ENCODE measurements at places on chromosomes 13 and 19. TPM values are rescaled to one million over a fixed set of nuclear protein-coding genes. Genes with fewer than 3 reads are reported as not detected.

Gene SIGLEC9
- total RNA-seq = 0.09 TPM

Gene TNFSF9
- total RNA-seq = 1.7 TPM

Gene NAPSA
- not detected for total RNA-seq

Gene OLFM2
- 0.82 TPM for total RNA-seq

Gene PRX
- total RNA-seq = 10.2 TPM

Gene GPR12
- 0.41 TPM for total RNA-seq

Gene S1PR5
- total RNA-seq = 0.27 TPM

Gene SLC1A5
- total RNA-seq = 158 TPM

- no peak for DNase-seq
These were observed 8.7 kb downstream of the PIK3R2 start for GRCh38 chr19:18161636-18162002.

DNA sequence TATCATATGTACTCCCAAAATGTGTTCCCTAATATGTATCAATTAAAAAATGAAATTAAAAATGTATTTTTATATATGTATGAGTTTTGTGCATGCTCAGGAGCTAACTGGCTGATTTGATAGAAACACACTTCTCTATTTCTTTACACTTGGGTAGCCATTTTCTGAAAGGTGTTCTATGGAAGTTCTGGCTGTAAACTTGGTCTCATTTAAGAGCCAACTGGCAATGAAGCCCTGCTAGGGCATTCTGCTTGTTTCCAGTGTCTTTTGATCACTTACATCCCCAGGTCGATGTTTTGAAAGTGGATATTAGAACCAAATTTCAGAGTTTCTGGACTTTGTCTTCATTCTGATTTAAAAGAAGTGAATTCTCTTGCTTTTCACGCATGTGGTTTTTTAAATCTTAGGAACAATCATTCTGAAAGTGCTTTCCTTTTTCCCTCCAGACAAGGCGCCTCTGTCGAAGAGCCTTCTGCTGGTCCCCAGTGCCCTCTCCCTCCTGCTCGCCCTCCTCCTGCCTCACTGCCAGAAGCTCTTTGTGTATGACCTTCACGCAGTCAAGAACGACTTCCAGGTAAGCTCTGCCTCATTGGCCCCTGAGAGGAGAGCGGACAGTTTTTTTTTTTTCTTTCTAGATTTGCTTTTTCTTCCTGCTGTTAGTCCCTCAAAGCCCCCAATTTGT is 20.1 kb downstream of the GPR18 start:
- no peak for DNase-seq

DNA sequence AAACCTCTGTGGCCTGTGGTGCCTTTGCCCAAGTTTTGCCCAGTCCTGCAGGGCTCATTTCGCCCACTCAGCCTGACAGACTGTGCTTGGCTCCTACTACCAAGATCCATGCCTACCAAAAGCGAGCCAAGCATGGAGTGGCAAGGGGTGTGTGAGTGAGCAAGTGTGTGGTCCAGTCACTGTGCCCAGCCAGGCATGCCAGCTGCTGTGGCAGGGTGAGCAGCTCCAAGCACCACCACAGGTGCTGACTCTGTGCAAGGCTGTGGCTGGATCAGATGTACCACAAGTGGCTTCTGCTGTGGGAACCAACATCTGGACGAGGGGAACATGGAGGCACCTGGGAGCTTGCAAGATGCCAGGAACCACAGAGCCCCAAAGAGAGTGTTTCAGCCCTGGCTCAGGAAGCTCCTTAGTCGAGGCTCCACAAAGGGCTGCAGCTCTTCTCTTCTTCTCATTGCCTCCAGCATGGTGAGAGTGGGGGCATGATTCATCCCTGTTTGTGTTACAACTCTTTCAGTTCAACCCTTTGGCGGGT is 1564.2 kb upstream of the MIR17HG start:
- DNase-seq = no peak

DNA sequence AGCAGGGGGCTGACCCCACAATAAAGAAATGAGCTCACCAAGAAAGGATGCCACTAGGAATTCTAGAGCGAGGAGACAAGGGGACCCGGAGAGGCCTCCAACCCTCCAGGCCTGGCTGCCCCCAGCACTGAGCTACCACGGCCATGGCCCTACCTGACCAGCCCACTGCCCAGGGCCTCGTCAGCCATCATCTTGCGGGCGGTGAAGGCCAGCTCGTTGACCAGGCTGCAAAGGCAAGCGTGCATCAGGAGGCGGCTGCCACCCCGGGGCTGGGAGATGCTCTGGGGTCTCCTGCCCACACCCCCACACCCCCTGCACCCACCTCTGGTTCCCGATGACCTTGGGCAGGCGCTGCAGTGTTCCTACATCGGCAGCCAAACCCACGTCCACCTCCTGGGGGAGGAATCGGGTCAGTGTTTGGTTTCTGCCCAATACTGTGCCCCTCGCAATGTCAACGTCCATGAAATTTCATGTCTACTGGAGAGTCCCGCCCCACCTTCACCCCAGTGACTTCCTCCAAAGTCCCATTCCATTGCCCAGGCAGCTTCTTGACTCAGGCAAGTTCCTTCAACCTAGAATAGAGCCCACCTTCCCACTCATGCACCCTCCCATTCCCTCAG is 3.5 kb upstream of the LGALS4 start:
- DNase-seq = no peak

- DNase-seq = no peak
These were observed 1570.3 kb upstream of the PRR20A start for GRCh38 chr13:55570371-55570770.

DNA sequence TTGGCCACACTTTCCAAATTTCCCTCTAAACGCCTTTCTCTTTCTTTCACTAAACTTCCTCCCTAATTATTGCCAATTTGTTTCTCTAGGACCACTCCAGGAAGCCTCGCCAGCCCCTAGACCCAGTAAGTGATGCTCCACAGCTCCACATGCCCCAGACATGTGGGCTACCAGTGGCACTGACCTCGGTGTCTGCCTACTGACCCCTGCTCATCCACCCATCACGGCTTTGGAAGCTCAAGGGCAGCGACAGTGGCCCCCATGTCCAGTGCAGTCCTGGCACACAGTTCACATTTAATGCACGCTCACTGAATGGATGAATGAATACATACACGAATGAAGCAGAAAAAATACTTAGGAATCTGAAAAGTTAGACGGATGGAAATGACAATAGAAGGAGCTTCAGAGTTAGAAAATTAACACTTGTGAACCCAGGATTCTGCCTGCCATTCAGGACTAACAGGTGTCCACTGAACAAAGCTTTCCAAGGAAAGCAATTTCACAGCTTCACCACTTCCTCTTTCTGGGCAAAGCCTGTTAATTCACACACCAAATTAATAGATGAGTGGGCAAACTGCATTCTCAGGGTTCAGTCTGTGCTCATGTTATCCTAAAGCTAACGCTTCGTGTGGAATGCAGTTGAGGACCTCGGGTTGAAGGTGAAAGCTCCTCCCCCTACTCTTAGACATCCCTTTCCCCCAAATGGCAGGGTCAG is 50.9 kb downstream of the CCDC70 start:
- no peak for DNase-seq

- no peak for DNase-seq
These were observed 4.4 kb downstream of the ATP12A start for GRCh38 chr13:24684600-24684998.

- DNase-seq = no peak
These were observed 12.6 kb downstream of the NCR1 start for GRCh38 chr19:54918499-54918898.

- no peak for DNase-seq
These were observed 924.0 kb downstream of the PCDH9 start for GRCh38 chr13:66305961-66306617.

GRCh38 chr13:40333226-40333625 is 333.2 kb downstream of the FOXO1 start:
- no peak for DNase-seq

DNA sequence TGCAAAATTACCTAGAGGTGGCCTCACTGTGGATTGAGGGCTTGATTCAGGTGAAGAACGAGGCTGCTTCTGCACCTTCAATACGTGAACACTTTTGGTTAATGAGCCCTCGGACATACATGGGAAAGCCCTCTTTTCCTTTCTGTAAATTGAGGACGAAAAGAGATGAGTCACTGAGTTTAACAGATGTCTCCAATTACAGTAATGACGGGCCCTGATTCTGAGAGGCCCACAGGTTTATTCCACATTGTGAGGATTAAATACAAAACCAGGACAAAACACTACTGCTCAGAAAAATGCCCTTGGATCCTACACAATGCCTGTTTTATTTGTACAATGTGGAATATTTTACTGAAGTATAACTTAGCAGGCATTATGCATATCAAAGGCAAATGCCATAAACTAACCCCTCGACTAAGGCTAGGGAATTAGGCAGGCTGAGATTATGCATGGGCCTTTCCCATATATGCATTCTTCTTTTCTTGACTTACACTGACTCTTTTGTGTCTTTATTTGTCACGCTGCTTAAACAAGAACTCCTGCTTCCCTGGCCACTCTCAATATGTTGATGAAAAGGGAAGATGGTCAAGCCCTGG is 819.9 kb downstream of the OLFM4 start:
- no peak for DNase-seq

- no peak for DNase-seq
These were observed 14.2 kb upstream of the RASA3 start for GRCh38 chr13:114146629-114147028.

GRCh38 chr19:45037393-45038169 is 1.3 kb upstream of the CLASRP start:
- DNase-seq = no peak

DNA sequence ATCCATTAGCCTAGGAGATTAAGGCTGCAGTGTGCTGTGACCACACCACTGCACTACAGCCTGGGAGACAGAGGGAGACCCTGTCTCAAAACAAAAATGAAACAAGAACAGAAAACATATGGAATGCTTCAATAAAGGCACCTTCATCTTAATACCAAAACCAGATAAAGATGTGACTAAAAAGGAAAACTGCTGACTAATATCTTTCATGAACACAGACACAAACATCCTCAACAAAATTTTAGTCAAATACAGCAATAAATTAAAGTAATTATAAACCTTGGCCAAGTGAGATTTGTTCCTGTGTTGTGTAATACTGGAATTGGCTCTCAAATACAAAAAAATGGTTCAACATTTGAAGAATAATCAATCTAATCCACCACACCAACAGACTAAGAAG is 103.5 kb downstream of the PRR20E start:
- no peak for DNase-seq

- DNase-seq = no peak
These were observed 35.2 kb upstream of the ISYNA1 start for GRCh38 chr19:18473003-18473705.

DNA sequence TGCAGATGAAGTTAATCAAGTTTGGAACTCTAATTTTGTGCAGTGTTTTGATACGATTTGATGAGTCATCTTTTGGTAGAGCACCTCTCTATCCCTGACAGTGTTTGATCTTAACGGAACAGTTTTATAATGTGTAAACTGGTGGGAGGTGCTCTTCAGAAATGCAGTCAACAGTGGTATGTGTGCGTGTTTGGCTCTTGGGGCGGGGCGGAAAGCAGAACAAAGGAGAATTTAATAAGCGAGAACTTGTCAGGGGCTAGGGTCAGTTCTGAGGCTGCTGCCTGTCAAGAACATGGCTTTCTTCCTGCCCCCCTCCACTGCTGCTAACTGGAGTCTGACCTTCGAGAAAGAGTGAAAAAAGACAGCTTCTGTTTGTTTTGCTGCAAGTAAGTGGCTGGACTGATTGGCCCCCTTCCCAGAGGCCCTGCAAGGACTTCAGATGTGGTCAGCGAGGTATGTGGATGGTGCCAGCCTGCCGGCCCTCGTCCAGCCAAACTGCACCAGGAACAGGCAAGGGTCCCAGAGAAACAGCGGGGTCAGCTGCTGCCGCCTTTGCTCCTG is 40.8 kb downstream of the BBC3 start:
- DNase-seq = peak; percentile 81

DNA sequence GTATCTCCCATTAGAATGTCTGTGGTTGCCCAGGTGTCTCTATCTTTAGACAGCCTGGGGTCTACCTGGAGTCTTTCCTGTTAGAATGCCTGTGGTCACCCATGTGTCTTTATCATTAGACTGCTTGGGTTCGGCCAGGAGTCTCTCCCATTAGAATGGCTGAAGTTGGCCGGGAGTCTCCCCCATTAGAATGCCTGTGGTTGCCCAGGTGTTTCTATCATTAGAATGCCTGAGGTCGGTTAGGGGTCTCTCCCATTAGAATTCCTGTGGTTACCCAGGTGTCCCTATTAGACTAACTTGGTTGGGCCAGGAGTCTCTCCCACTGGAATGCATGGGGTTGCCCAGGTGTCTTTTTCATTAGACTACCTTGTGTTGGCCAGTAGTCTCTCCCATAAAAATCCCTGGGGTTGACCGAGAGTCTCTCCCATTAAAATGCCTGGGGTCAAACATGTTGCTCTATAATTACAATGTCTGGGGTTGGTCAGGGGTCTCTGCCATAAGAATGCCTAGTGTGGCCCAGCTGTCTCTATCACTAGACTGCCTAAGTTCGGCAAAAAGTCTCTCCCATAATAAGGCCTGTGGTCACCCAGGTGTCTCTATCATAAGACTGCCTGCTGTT is 1448.7 kb downstream of the UQCRFS1 start:
- DNase-seq = no peak

DNA sequence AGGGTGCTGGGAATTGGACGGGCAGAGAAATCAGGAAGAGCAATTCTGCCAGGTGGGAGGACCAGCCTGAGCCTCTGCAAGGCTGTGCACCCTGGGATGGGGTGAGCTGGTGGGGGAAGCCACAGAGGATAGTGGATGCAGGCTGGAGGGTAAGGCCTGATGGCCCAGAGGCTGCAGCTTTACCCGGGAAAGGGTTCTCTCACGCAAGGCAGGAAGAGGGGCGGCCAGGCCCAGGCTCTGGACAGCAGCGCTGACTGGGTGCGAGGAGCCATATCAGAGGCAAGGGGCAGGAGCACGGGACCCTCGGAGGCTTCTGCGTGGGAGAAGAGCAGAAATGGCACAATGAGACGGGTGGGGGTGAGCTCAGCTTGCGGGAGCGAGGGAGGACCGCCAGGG is 104.6 kb downstream of the SOX1 start:
- no peak for DNase-seq

- no peak for DNase-seq
These were observed 12.0 kb downstream of the CERS4 start for GRCh38 chr19:8221161-8221560.

DNA sequence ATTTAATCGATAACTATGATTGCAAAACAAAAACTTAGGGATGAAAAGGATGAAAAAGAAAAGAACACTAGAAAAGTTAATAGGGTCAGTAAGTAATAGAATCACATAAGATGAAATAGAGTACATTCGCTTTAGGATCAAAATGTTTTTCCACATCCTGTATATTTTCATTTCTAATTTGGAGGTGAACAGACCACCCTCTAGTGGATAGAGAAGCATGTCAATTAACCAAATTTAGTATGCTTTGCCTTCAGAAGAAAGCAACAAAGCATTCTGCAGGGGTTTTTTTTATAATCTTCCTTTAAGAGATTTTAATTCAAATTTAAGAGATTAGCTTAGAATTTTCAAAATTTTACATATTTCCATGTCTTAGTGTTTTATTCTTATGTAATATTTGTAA is 611.0 kb upstream of the SGCG start:
- no peak for DNase-seq

DNA sequence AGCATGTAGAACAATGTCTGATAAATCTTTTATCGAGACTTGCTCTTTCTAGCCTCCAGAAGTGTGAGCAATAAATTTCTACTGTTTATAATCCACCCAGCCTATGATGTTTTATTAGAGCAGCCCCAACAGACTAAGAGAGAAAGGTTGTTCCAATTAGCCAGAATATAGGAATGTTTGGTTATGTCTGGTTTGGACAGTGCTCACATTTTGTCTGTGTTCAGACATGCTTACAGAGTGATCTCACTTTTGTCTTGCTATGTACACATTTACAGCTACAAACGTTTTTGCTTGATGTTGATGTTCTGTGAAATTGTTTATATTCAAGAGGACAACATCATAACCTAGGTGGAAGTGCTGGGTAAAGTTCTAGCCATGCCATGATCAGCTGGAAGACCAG is 18.0 kb upstream of the EVI5L start:
- DNase-seq = no peak
